Astrocyte of the spinal cord (primary cell): ENCODE measurements at places on chromosomes 11 and 22.

- peak; percentile 61 for DNase-seq
Measured at GRCh38 chr11:96314326-96315020, 28.5 kb downstream of the MAML2 start.

DNA sequence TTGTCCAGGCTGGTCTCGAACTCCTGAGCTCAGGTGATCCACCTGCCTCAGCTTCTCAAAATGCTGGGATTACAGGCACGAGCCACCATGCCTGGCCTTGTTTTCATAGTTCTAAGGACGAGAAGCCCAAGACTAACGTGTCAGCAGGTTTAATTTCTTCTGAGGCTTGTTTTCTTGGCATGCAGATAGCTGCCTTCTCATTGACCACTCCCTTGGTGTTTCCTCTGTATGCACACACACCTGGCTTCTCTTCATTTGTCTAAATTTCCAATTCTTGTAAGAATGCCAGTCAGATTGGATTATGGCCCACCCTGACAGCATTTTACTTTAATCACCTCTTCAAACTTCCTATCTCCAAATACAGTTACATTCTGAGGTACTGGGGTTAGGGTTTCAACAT is 72.5 kb upstream of the CTSC start:
- DNase-seq = no peak

- DNase-seq = no peak
Measured at GRCh38 chr11:107792049-107792443, 66.5 kb downstream of the SLC35F2 start.

DNA sequence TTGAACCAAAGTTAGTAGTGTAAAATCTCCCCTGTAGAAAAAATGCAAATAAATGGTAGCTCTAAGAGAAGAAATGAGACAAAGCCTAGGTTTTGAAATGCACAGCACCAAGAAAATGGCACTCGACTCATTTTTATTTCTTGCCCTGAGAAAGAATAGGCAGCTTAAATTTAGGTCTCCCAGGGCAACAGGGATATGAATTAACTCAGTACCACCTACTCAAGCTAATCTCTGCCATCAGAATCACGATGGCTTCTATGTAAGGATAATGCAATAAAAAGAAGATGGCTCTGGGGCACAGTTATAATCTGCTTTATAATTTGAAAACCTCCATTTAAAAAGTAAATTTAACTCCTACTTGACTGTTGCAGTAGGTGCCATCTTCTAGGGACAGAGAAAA is 1784.3 kb downstream of the LRRC4C start:
- no peak for DNase-seq
